Naive thymus-derived CD8-positive, alpha-beta T cell (primary cell): ENCODE measurements at places on chromosomes 1 and 21.

DNA sequence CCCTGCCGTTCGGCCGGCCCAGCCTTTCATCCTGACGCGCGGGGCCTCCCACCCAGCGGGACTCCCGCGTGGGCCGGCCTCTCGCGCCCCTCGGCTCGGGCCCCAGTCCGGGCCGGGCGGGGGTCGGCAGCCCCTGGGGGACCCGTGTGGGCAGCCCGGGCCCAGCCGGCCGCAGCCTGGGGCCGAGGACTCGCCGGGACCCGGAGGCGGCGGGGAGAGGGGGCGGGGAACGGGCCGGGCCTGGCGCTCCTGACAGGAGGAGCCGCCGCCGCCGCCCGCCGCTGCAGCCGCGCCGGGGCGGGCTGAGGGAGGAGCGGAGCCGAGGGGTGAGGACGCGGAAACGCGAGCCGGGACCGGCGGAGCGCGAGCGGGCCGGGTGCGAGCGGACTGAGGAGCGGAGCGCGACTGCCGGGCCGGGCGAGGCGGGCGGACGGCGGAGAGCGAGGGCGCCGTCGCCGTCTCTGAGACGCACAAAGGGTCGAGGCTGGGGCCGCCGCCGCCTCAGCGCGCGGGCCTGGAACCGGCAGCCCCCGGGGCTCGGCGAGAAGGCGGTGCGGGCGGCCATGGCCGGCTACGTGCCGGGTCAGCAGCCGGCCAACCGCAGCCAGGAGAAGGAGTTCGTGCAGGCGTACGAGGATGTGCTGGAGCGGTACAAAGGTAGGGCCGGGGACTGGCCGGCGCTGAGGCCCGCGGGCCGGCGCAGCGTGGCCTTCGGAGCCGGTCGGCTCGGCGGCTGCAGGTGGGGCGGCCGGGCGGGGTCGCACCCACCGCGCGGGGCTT, 79.1 kb downstream of the NDUFS5 start:
- no peak overlapping the region for H3K27ac ChIP-seq
- peak; percentile 60 for DNase-seq
- H3K4me3 ChIP-seq, result peak overlapping the region; percentile 84
- H3K4me1 ChIP-seq, result peaks cover 35% of the 10 kb centered on the region
- H3K36me3 ChIP-seq, result no peaks in the 10 kb centered on the region

- H3K27me3 ChIP-seq, result no peaks in the 10 kb centered on the region
- peak; percentile 33 for DNase-seq
- peak overlapping the region; percentile 81 for H3K4me3 ChIP-seq
Measured at GRCh38 chr1:7680207-7680954, 90.7 kb upstream of the VAMP3 start.

DNA sequence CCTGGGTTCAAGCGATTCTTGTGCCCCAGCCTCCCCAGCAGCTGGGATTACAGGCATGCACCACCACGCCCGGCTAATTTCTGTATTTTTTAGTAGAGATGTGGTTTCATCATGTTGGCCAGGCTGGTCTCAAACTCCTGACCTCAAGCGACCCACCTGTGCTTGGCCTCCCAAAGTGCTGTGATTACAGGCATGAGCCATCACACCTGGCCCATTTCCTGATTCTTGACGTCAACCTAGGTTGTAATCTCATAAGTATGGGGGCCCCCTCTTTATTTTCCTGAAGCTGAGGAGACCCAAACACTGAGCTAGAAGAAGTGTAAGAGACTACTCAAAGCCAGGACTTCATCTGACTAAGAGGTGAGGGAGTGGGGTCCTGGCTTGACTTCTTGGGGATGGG, 21.8 kb downstream of the SLC9A1 start:
- peaks cover 33% of the 10 kb centered on the region for H3K4me1 ChIP-seq
- no peak overlapping the region for H3K27ac ChIP-seq
- H3K27me3 ChIP-seq, result no peaks in the 10 kb centered on the region
- no peak overlapping the region for H3K4me3 ChIP-seq
- peaks cover 5% of the 10 kb centered on the region for H3K36me3 ChIP-seq

GRCh38 chr1:223486366-223486765, 93.2 kb downstream of the CCDC185 start:
- no peaks in the 10 kb centered on the region for H3K36me3 ChIP-seq
- H3K27ac ChIP-seq, result no peak overlapping the region
- no peak for DNase-seq
- H3K27me3 ChIP-seq, result peaks cover 1% of the 10 kb centered on the region
- peaks cover 25% of the 10 kb centered on the region for H3K4me1 ChIP-seq

- peaks cover 10% of the 10 kb centered on the region for H3K4me1 ChIP-seq
- no peaks in the 10 kb centered on the region for H3K36me3 ChIP-seq
- H3K4me3 ChIP-seq, result peak overlapping the region; percentile 89
- peak; percentile 17 for DNase-seq
Measured at GRCh38 chr21:25573409-25574206, 33.7 kb downstream of the MRPL39 start.

GRCh38 chr1:45573231-45573804, 10.5 kb upstream of the NASP start:
- H3K27me3 ChIP-seq, result no peaks in the 10 kb centered on the region
- peaks cover 15% of the 10 kb centered on the region for H3K36me3 ChIP-seq
- DNase-seq, result no peak
- H3K4me1 ChIP-seq, result no peaks in the 10 kb centered on the region

GRCh38 chr21:45856442-45856841, 125.1 kb upstream of the COL6A1 start:
- no peak overlapping the region for H3K27ac ChIP-seq
- H3K27me3 ChIP-seq, result peaks cover 1% of the 10 kb centered on the region
- H3K4me1 ChIP-seq, result peaks cover 2% of the 10 kb centered on the region
- H3K4me3 ChIP-seq, result no peak overlapping the region
- DNase-seq, result no peak

GRCh38 chr1:63135174-63135512, 187.2 kb upstream of the FOXD3 start:
- H3K27me3 ChIP-seq, result peaks cover 8% of the 10 kb centered on the region
- DNase-seq, result no peak
- no peaks in the 10 kb centered on the region for H3K36me3 ChIP-seq
- no peak overlapping the region for H3K4me3 ChIP-seq
- H3K27ac ChIP-seq, result no peak overlapping the region

DNA sequence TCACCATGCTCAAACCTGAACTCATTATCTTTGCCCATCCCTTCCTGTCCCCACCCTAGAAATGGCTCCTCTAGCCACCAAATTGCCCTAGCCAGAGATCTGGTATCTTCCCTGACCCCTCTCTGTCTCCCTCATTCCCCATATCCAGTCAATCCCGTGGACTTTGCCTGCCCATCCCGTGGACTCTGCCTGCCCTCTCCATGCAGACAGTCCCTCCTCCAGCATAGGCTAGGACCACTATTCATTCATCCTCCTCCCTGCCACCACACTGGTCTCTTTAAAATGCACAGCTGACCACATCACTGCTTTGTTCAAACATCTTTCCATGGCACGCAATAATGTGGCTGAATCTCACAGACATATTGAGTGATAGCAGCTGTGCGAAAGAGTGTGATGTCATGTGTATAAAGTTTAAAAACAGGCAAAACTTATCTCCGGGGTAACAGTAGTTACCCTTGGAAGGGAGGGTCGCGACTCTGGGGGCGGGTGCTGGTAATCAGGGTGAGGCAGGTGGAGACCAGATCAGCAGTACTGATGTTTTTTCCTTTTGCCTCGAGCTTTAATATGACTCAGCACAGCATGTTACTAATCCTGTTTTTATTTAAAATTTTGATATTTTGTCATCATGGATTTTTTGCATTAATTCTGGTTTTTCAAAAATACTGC, 4.8 kb upstream of the SLC2A1 start:
- no peak overlapping the region for H3K27ac ChIP-seq
- no peaks in the 10 kb centered on the region for H3K36me3 ChIP-seq
- H3K27me3 ChIP-seq, result no peaks in the 10 kb centered on the region
- no peak for DNase-seq
- H3K4me3 ChIP-seq, result peak overlapping the region; percentile 4

DNA sequence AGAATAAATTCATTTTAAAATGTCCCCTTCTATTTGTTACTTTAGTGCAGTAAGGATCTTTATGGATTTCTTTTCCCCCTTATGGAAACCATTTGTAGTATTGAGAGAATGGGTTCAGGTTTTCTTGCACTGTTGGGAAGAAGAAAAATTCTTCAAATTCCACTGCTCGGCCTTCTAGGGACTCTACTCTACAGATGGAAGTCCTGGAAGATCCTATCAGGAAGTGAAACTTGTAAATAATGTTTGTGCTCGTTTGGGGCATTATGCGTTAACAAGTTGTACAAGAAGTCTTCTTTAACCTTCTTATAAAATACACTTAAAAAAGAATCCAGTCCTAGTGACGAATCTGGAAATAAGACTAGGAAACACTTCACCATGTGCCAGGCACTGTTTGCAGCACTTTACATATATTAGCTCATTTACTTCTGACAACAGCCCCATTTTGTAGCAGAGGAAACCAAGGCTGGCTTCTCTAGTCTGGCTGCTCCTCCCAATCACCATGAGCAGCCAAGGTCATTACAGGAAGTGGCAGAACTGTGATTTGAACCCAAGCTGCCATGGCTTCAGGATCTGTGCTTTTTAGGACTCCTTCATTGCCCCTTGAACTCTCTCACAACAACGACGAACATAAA, 11.8 kb downstream of the LRRC8D start:
- H3K36me3 ChIP-seq, result no peaks in the 10 kb centered on the region
- no peak overlapping the region for H3K4me3 ChIP-seq
- H3K27ac ChIP-seq, result no peak overlapping the region

DNA sequence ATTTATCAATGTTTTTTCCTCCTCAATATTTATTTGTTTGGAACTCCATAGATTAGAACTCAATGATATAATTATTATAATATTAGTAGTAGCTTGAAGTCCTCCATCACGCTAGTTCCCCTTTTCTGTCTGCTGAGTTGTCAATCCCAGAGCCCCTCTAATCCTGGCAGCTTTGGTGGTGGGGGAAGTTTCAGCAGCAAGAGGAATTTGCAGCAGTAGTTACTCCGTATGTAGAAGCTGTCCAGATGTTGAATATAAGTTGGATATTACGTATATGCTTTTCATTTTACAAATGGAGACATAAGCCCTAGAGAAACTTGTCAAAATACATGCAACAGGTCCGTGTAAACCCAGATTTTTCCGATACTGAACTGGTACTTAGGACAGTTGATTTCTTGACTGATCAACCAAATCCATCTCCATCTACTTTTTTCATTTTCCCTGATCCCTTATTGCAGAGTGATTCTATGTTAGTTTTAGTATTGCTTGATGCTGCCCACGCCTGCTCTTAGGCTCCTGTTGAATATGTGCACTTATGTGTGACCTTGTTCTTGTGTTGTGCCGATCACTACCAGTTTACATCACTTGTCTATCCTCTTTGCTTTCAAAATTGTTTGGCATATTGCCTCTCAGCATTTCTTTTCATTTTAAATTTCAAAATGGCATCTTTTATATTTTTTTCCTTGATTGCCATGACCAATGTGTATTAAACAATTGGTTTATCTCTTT, 28.1 kb downstream of the SMAP2 start:
- H3K36me3 ChIP-seq, result peaks cover 6% of the 10 kb centered on the region
- H3K4me3 ChIP-seq, result peak overlapping the region; percentile 61
- peak overlapping the region; percentile 99 for H3K27ac ChIP-seq
- H3K27me3 ChIP-seq, result no peaks in the 10 kb centered on the region
- peaks cover 93% of the 10 kb centered on the region for H3K4me1 ChIP-seq

GRCh38 chr1:29309075-29309474, 72.8 kb downstream of the PTPRU start:
- H3K4me3 ChIP-seq, result no peak overlapping the region
- H3K4me1 ChIP-seq, result no peaks in the 10 kb centered on the region
- no peak overlapping the region for H3K27ac ChIP-seq
- no peak for DNase-seq
- H3K27me3 ChIP-seq, result no peaks in the 10 kb centered on the region
- no peaks in the 10 kb centered on the region for H3K36me3 ChIP-seq

DNA sequence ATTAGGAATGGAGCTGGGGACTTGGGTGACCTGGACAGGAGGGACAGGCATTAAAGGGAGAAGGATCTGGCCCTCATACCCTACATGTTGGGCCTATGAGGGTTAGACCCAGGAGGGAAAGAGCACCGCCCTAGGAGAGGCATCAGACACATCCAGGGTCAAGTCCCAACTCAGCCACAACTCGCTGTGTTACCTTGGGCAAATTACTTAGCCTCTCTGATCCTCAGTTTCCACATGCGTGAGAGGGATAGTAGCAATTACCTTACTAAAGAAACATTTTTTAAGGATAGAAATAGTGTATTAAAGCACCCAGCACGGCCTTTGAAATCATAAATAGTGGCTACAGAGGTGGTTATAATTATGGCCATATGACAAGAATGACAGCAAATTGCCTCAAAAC, 20.1 kb upstream of the SELENON start:
- H3K4me1 ChIP-seq, result peaks cover 20% of the 10 kb centered on the region
- H3K27ac ChIP-seq, result peak overlapping the region; percentile 52
- peaks cover 15% of the 10 kb centered on the region for H3K36me3 ChIP-seq

DNA sequence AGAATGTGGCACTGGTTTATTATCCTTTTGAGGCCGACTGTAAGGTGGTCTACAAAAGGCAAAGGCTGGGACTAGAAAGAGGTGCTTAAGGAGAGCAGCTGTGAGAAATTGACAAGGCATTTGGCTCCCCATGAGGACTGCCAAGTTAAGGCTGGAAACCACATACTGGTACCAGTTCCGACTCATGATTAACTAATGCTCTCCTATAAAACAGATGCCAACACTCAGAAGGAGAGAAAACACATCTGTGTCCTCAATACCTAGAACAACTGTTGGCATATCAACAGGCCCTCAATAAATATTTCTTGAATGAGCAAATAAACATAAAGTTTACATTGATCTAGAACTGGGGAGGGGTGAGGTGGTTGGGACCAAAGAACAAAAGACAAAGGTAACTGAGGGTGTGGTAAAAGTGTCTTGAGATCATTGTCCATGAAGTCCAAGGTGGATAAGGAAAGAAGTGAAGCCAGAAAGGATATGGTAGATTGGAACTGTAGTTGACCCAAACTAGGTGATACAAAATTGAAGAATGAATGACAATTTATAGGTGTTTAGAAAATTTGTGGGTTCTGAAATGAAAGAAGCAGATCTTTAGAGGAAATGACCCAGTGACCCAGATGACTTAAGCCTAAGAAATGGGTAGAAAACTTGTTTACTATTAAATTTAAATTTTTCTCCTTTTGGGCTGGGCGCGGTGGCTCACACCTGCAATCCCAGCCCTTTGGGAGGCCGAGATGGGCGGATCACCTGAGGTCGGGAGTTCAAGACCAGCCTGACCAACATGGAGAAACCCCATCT, 16.9 kb upstream of the MCL1 start:
- no peak for DNase-seq
- H3K4me1 ChIP-seq, result peaks cover 8% of the 10 kb centered on the region
- H3K36me3 ChIP-seq, result peaks cover 25% of the 10 kb centered on the region
- H3K27ac ChIP-seq, result peak overlapping the region; percentile 65
- H3K4me3 ChIP-seq, result no peak overlapping the region

DNA sequence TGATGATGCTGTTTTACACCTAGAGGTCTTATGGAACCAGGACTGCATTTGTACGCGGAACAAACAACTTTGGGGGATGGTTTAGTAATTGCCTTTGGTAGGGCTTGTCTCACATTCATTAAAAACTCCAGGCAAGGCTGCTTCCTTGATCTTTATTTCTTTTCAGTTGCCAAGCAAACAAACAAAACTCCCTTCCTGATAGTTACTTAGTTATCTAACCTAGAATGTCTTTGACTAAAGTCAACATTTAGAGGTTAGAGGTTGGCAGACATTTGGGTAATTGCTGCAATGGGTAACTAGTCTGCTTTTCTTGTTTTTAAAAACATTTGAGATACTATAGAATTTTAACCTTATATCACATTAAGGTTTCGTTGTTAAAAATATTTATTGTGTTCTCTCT, 500.9 kb upstream of the PTBP2 start:
- H3K4me3 ChIP-seq, result no peak overlapping the region
- no peaks in the 10 kb centered on the region for H3K27me3 ChIP-seq
- no peaks in the 10 kb centered on the region for H3K36me3 ChIP-seq
- no peaks in the 10 kb centered on the region for H3K4me1 ChIP-seq
- no peak overlapping the region for H3K27ac ChIP-seq

- no peaks in the 10 kb centered on the region for H3K4me1 ChIP-seq
- no peaks in the 10 kb centered on the region for H3K36me3 ChIP-seq
- no peak overlapping the region for H3K27ac ChIP-seq
- peaks cover 24% of the 10 kb centered on the region for H3K27me3 ChIP-seq
Measured at GRCh38 chr1:37721565-37721964, 29.2 kb downstream of the CDCA8 start.
